ENCODE measurements at places on chromosomes 4 and X.
A peak's percentile ranks its signal among the peaks of the same experiment; 100 is the strongest.

DNA sequence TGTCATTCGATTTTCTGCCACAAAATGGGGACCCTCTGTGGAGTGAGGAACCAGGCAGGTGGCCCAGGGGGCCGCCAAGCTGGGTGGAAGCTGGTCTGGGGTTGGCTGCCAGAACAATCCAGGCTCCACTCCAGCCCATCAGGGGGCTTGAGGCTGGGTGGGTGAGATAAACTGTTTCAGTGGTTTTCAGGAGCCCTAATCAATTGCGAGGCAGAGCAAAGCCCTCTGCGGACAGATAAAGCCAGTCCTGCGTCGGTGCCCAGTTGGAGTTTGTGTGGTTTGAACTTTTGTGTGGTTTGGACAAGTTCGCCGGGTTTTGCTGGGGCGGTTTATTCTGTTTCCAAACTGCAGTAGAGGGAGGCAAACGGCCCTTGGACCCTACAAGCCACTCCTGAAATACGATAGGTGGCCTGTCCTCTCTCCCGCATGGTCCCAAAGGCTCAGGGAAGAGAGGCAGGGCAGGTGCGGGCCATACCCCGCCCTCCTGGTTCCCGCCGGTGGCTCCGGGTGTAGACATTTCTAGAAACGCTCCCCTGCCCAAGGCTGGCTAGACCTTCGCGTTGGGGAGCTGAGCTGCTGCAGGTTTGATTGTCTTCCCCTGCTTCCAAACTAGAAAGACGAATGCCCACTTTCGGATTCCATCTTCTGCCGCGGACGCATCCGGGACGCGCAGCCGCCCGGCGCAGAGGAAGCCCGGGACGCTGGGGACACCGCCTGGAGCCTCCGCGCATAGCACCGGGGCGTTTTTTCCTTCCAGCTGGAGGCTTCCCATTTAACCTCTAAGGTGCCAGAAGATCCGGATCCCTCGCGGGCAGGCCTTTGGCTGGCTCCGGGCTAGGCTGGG, 169.0 kb upstream of the BCOR start:
- peak; percentile 51 for DNase-seq

DNA sequence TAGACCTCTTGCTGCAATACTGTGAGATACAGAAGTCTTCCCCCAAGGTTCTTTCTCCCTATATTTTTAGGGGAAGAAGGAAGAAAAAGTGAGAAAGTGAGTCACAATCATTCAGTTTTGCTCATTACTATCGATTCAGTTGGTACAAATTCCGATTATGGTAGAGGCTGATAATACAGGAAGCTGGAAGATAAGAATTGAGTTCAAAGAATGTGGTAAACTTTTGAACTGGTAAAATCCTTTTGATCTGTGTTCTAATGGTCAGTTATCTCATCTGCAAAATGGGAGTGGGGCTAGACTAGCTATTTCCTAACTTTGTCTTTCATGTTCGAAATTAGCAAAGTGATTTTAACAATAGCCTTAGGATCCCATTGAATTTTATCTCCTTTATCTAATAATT, 101.4 kb upstream of the FAT1 start:
- no peak for DNase-seq

DNA sequence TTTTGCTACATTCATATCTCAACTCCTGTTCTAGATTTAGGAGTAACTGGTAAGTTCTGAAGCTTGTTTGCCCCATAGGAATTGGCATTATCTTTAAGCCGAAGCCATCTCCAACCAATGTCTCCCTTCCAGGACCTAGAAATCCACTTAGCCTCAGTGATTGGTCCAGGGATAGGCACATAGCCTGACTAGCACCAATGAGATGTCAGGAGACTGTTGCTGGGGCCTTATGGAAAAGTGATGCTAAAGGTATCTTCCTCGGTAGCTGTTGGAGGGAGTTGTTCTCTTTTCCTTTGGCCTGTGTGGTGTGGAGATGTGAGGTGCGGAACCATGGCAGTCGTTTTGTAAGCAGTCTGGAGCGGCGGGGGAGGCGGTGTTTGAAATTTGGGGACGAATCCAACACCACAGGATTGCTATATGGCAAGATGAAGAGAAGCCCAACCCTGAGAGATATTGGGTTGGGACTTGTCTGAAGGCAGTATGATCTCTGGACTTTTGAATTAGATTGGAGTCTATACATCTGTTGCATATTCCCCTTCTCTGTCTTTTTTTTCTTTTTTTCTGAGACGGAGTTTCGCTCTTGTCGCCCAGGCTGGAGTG, 109.8 kb upstream of the ATP6AP2 start:
- no peak for DNase-seq

DNA sequence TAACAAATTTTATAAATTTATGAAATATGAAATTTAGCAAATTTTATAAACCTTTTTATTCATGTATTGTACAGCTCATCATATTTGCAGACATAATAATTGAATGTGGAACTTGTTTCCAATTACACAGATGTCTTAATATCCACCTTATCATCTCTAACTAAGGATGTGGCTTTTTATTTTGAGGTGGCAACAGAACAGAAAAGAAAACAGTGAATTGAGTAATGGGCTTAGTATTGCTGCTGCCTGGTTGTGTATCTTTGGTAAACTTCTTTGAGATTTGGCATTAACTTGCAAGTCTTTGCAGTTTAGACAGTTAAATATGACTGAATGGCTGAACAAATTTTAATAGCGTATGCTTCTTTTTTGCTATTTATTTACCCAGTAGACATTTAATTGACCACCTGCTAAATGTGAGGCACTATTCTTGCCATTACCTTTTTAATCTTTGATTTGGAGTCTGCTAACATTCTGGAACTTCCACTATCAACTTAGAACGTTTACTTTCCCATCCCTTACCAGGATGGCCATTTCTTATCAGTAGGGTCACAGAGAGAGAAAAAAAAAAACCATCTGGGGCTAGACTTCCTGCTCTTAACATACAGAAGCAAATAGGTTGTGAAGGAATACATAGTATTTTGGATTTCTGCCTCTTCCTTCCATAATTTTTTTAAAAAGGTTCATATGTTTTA, 44.8 kb downstream of the CLCN3 start:
- DNase-seq, result no peak

DNA sequence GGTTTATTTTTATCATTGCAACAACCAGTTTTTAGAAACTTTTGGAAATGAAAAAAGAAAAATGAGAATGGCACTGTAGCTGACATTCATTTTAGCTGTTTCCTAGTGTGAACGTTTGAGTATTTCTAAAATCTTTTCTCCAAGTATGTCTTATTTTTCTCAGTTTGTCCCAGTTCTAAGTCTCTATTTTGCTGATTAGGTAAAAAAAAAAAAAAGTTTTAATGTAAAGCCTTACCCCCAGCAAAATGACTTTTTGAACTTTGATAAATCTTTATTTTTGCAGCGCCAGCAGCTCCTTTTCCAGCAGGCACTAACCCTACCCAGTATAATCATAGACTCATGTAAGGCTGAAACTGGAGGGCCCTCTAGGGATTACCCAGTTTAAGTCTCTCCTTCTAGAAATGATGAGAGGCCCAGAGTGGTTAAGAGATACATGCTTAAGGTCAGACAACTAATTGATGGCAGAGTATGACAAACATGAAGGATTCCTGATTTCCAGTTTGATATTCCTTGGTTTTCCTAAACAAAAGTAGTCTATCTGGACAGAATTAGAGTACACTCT, 84.3 kb upstream of the SLC4A4 start:
- no peak for DNase-seq

GRCh38 chrX:104112326-104112951, at the start of gene ZCCHC18:
TSS of gene ZCCHC18 (plus strand) at chrX:104112523. CDS start at chrX:104114112, 1,589 bp downstream.
- DNase-seq, result peak; percentile 68

- no peak for DNase-seq
These were observed 722 bp upstream of the TMEM33 start for GRCh38 chr4:41934514-41934900.

DNA sequence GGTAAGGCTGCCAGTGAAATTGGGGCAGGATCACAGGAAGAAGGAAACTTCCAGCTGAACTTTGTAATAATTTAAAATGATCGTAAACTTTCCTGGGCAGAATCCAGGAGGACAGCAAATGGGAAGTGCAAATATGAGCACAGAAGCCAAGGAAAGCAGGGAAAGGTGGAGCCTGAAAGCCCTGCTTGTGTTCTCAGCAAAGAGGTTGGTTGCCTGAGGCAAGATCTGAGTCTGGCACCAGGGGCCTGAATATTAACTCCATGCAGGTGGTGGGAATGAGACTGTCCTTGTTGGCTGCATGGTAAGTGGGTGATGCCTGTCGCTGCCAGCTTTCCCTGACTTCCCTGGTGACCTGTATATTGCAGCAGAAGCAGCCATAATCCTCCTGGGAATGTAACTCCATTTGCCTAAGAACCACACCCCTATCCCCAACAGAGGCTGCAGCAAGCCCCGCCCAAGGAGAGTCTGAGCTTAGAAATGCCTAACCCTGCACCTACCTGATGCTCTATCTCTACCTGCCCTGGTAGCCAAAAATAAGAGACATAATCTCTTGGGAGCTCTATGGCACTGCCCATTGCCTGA, 132.0 kb upstream of the HDX start:
- no peak for DNase-seq

- DNase-seq, result no peak
These were observed 52.6 kb upstream of the RBPJ start for GRCh38 chr4:26268246-26268645.

DNA sequence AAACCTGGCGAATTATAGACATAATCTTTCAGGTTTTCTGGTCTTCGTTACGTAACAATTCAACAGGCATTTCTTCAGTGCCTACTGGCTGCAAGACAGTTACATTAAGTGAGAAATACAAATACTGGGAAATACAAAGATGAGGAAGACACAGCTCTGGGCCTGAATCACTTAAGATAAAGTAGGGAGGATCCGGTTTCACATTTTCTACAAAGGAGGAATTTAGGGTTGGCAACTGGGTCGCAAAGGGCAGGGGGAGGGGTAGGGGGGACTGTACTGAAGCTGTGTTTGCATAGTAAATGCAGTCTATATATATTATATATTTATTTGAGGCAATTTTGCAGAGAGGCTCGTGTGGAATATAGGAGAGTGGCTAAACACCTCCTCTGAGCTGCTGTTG, 107.4 kb downstream of the MAML3 start:
- DNase-seq, result no peak

- DNase-seq, result no peak
These were observed 10.7 kb upstream of the SPCS3 start for GRCh38 chr4:176309046-176309445.

DNA sequence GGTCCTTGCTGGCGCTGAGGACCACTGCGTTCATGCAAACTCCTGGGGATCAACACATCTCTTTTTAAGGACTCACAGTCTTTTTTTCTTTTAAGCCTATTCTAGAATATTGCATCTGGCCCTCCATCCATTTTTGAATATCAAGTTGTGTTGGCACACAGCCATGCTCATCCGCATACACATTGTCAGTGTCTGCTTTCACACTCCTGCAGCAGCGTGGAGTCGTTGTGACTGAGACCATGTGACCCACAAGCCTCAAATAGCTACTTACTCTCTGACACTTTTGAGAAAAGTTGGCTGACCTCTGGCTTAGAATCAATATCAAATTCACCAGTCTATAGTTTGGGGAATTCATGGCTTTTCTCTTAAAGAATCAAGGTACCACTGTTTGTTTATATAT, 191.8 kb upstream of the S100G start:
- DNase-seq, result no peak

DNA sequence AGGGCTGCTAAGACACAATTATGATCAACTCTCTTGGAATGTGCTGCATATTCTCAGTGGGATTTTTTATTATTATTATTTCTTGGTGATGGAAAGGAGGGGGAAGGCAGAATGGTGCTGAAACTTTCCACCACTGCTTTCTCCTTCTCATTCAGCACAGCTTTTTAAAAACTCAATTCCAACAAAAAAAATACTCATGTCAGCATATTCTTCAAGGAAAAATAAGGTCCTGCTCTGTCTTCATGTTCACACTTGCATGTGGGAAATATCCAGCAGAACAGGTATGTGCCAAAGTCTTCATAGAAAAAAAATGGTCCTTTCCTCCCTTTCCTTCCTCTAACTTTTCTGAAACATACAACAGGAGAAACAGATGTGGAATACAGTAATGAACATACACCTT, 144.0 kb upstream of the ADAMTS3 start:
- no peak for DNase-seq

Measured in HT1080 (cell line).